ENCODE measurements at places on chromosomes 1 and 21.

GRCh38 chr21:31087639-31088473, 49.6 kb upstream of the KRTAP19-8 start:
- no peak for DNase-seq

DNA sequence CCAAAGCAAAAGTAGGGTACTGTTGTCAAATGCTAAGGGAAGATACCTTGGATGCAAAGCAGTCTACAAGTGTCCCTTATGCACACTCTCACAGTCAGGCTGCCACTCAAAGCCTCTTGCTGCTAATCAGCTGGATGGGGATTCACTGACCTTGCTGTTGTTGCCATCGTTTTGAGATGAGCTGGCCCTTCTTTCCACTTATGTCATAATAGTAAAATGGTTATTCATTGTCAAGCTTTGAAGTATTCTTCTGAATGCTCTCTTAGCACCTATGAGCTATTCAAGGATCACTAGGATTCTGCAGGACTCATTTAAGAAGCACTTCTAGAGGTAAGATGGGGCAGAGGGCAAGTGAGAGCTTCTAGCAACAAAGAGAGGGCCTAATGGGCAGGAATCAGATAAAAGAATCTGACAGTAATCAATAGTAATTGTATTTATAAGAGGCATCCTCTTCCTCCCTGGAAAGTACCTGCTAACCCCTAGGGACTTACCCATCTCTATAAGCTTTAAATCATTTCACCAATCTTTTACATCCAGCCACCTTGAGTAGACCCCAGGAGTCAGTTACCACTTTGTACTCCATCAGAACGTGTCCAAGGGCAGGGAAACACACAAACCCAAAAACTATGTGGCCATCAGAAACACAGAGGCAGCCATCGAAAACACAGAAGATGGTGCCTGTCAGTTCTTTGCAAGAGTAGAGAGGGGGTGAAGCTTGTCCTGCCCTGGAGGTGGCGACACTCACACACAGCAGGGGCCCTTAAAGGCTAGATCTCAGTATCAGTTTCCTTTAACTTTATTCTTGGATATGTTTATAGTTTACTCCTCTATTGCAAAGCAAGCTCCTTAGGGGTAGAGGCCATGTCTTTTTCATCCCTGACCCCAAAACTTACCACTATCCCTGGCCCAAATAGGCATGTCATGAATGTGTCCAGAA, 103.7 kb upstream of the NFIA start:
- no peak for DNase-seq

DNA sequence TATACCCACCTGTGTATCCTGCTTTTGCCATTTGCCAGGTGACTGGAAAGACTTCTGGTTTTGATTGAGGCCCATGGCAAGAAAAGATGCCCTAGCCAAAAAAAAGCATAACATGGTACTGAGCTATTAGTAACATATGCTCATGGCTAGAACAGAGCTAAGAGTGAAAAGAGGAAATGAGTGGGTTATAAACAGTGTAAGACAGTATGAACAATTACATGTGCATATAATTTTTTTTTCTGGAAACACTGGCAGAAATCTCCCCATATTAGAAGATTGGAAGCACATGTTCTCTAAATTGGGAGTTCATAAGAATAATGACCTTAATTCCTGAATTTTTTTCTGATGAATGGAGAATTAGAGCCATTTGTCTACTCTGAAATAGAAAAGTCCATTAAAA, 41.2 kb upstream of the PDC start:
- DNase-seq: no peak

GRCh38 chr1:231318015-231318355, 19.7 kb downstream of the EXOC8 start:
- DNase-seq: no peak

GRCh38 chr1:201053155-201053860, 29.8 kb upstream of the KIF21B start:
- DNase-seq: no peak

Data from stimulated activated CD4-positive, alpha-beta T cell treated with anti-CD3 and anti-CD28 coated beads, TNF-alpha, amount 100 ng/mL, for 1 hour (primary cell).